ENCODE measurements at places on chromosomes 3 and 15.

GRCh38 chr3:146540236-146540635 is 4.2 kb downstream of the PLSCR1 start:
- H3K4me1 ChIP-seq, result peaks cover 28% of the 10 kb centered on the region
- DNase-seq, result no peak
- no peak overlapping the region for H3K27ac ChIP-seq
- H3K4me3 ChIP-seq, result no peak overlapping the region
- no peaks in the 10 kb centered on the region for H3K27me3 ChIP-seq

GRCh38 chr3:160948273-160948672 is 156.9 kb downstream of the B3GALNT1 start:
- H3K4me1 ChIP-seq, result no peaks in the 10 kb centered on the region
- no peak overlapping the region for H3K27ac ChIP-seq
- DNase-seq, result no peak
- H3K36me3 ChIP-seq, result no peaks in the 10 kb centered on the region

DNA sequence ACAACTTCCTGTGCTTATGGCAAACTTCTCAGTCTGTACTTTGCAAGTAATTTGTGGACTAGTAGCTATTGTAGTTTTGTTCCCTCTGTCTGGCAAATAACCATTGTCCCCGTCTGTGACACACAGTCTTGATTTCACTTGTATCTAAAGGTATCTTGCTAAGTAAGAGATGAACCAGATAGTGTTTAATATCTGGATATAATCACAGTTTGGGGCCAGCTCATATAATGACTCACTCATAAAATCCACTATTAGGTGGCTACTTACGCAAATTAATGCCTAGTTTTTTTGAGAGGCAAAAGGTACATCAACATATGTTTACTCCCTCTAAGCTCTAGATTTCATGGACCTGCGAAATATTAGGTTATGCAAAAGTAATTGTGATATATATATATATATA is 30.4 kb downstream of the VGLL3 start:
- H3K27me3 ChIP-seq, result no peaks in the 10 kb centered on the region
- no peak overlapping the region for H3K4me3 ChIP-seq
- H3K36me3 ChIP-seq, result no peaks in the 10 kb centered on the region
- no peaks in the 10 kb centered on the region for H3K4me1 ChIP-seq
- DNase-seq, result no peak

DNA sequence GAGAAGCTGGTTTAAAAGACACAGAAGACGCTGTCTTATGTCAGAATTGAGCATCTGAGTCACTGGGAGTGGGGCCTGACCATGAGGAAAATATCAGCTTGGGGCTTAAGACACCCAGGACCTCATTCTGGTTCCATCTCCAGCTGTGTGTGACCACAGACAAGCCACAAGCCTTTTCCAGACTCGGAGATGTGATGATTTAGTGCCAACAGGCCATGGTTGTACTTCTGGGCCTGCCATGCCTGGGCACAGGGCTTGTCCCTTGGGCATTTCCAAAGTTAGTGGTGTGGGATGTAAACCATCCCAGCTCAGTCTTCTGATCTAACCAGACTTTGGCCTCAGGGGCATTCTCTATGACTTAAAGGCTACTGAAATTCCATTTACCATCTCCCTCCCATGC is 269.8 kb downstream of the RYR3 start:
- no peak overlapping the region for H3K4me3 ChIP-seq
- no peak for DNase-seq
- no peaks in the 10 kb centered on the region for H3K4me1 ChIP-seq
- no peaks in the 10 kb centered on the region for H3K36me3 ChIP-seq

- H3K4me3 ChIP-seq, result no peak overlapping the region
- no peak overlapping the region for H3K27ac ChIP-seq
- H3K27me3 ChIP-seq, result no peaks in the 10 kb centered on the region
Measured at GRCh38 chr3:119588112-119588511, 8.8 kb downstream of the ADPRH start.

DNA sequence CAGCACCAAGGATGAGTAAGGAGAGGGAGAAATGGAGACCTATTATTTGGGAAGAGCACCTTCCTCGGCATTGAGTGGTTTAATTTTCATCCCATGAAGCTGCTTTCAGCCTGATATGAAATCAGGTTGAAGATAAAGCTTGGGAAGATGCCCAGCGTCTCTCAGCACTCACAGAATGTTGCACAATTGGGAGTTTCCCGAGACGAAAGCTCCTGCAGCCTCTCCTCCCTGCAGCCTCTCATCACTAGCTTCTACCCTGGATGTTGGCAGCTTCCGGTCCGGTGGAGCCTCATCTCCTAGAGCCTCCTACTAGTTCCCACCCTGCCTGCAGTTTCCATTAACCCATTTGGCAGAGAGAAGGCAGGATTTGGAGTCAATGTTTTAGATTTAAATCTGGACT is 40.3 kb downstream of the EDEM1 start:
- no peak overlapping the region for H3K4me3 ChIP-seq
- H3K4me1 ChIP-seq, result no peaks in the 10 kb centered on the region
- no peak for DNase-seq
- no peak overlapping the region for H3K27ac ChIP-seq
- no peaks in the 10 kb centered on the region for H3K27me3 ChIP-seq

GRCh38 chr3:183492849-183493179 is 62.7 kb downstream of the KLHL6 start:
- peaks cover 58% of the 10 kb centered on the region for H3K36me3 ChIP-seq
- H3K27ac ChIP-seq, result no peak overlapping the region
- H3K4me3 ChIP-seq, result no peak overlapping the region
- H3K4me1 ChIP-seq, result peaks cover 2% of the 10 kb centered on the region
- DNase-seq, result no peak

DNA sequence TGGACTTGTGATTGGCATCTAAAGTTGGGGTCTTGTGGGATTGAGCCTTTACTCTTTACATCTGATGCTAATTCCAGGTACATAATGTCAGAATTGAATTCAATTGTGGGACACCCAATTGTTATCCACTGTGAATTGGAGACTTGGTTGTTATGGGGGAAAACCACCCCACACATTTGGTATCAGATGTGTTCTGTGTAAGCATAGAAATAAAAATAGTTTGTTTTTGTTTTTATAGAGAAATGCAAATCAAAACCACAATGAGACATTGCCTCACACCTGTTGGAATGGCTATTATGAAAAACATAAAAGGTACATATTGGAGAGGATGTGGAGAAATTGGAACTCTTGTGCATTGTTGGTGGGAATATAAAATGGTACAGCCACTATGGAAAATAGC is 58.5 kb downstream of the CPA3 start:
- H3K4me3 ChIP-seq, result no peak overlapping the region
- no peaks in the 10 kb centered on the region for H3K36me3 ChIP-seq
- no peak overlapping the region for H3K27ac ChIP-seq
- no peaks in the 10 kb centered on the region for H3K4me1 ChIP-seq
- no peak for DNase-seq

- H3K4me3 ChIP-seq, result no peak overlapping the region
- peaks cover 4% of the 10 kb centered on the region for H3K4me1 ChIP-seq
- no peaks in the 10 kb centered on the region for H3K27me3 ChIP-seq
- DNase-seq, result no peak
Measured at GRCh38 chr15:87722941-87723691, 533.4 kb downstream of the NTRK3 start.

GRCh38 chr3:94414418-94414817 is 351.6 kb downstream of the NSUN3 start:
- DNase-seq, result no peak

DNA sequence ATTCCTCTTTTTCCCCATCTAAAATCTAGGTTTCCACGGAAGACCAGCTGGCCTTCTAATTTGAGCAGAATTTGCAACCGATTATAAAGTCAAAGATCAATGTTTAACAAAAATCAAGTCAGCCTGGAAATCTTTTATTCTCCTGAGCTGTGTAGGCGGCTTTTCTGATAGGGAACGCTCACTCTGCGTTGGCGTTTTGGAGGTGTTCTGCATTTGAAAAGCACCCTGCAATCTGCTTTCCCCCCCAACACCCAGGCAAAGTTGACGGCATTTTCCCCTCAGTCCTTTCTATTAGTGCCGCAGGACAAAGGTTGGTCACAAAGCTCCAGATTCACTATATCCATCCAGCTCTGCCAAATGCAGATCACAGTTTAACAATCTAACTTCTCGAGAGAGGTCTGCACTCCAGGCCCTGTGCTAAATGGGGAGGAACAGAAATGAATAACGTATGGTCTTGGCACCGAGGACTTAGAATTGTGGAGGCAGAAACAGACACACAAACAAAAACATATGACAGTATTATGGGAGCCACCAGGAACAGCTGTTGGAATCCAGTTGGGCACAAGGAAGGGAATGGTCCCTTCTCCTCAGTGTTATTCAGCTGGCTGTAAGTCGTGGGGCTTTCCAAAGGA is 50.4 kb upstream of the LARS2 start:
- no peaks in the 10 kb centered on the region for H3K27me3 ChIP-seq
- H3K4me3 ChIP-seq, result no peak overlapping the region
- H3K36me3 ChIP-seq, result no peaks in the 10 kb centered on the region
- no peak for DNase-seq

GRCh38 chr3:177752831-177753230 is 555.5 kb upstream of the TBL1XR1 start:
- H3K27ac ChIP-seq, result no peak overlapping the region
- no peak for DNase-seq
- H3K27me3 ChIP-seq, result no peaks in the 10 kb centered on the region

- no peaks in the 10 kb centered on the region for H3K27me3 ChIP-seq
- H3K36me3 ChIP-seq, result no peaks in the 10 kb centered on the region
- no peak overlapping the region for H3K4me3 ChIP-seq
- no peak overlapping the region for H3K27ac ChIP-seq
- DNase-seq, result no peak
Measured at GRCh38 chr3:174016186-174016585, 618.6 kb downstream of the NLGN1 start.

GRCh38 chr3:119559441-119559963 is at the start of gene CD80:
Gene CD80 (minus strand): TSS chr3:119559614. CDS start chr3:119557728, 1,886 bp downstream.
- peaks cover 30% of the 10 kb centered on the region for H3K4me1 ChIP-seq
- H3K27ac ChIP-seq, result peak within 1 kb of the TSS; percentile 16
- no peaks in the 10 kb centered on the region for H3K27me3 ChIP-seq
- H3K4me3 ChIP-seq, result no peak within 1 kb of the TSS

- peaks cover 11% of the 10 kb centered on the region for H3K27me3 ChIP-seq
- no peak for DNase-seq
- no peak overlapping the region for H3K27ac ChIP-seq
- no peak overlapping the region for H3K4me3 ChIP-seq
- H3K4me1 ChIP-seq, result no peaks in the 10 kb centered on the region
Measured at GRCh38 chr15:79562899-79563298, 130.8 kb downstream of the MINAR1 start.

DNA sequence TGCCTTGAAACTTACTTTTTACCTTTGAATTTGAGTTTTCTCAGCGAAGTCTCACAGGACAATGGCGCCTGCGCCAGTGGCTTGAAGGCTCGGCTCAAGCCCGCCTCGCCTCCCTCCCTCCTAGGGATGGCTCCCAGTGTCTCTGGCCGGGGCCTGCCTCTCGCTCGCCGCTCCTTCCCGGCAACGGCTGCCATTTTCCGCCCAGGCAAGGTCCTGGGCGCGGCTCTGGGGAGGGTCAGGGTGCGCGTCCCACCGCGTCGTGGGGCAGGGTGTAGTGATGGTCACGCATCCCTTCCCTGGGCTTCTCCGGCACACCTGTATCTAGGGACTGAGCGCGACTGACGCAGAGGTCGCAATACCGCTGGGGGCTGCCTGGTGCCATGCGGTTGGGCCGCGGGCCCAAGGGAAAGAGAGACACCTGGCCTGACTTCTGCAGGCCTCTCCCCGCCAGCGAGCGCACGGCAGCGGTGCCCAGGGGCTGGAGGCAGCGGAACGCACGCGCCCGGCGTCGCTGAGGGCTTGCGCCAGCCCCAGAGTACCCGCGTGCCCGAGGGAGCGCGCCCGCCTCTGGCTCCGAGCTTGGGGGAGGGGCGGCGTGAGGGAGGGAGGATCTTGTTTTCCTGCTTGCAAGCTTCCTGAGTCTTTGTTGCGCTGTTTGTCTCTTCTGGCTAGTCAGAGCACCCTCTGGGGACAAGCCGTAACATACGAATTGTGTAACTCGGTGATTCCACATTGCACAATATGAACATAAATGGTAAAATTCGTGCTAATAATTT is 20.7 kb upstream of the FEM1B start:
- H3K36me3 ChIP-seq, result no peaks in the 10 kb centered on the region
- peak; percentile 78 for DNase-seq
- H3K27me3 ChIP-seq, result no peaks in the 10 kb centered on the region

DNA sequence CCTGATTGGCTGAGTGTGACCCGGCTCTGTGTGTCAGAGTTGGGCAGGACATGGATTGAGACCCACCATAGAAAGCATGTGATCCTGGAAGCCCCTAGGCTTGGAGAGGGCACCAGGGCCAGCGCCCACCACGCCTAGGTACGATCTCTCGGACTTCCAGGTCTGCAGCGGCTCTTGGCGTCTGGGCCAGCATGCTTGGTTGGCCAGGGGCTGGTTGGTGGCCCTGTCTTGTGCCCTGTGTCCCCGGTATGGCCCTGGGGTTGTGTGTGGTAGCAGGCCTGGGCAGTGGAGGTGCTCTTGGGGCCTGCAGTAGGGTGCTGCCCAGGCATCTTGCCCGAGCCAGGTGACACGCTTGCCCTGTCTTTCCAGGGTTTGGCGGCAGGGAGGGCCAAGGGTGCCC is 210.6 kb downstream of the UBE3A start:
- DNase-seq, result no peak
- H3K36me3 ChIP-seq, result no peaks in the 10 kb centered on the region
- no peak overlapping the region for H3K27ac ChIP-seq
- H3K4me3 ChIP-seq, result no peak overlapping the region
- no peaks in the 10 kb centered on the region for H3K27me3 ChIP-seq
- H3K4me1 ChIP-seq, result no peaks in the 10 kb centered on the region

- H3K27ac ChIP-seq, result no peak overlapping the region
- no peaks in the 10 kb centered on the region for H3K36me3 ChIP-seq
Measured at GRCh38 chr3:29789686-29790085, 508.8 kb downstream of the RBMS3 start.

DNA sequence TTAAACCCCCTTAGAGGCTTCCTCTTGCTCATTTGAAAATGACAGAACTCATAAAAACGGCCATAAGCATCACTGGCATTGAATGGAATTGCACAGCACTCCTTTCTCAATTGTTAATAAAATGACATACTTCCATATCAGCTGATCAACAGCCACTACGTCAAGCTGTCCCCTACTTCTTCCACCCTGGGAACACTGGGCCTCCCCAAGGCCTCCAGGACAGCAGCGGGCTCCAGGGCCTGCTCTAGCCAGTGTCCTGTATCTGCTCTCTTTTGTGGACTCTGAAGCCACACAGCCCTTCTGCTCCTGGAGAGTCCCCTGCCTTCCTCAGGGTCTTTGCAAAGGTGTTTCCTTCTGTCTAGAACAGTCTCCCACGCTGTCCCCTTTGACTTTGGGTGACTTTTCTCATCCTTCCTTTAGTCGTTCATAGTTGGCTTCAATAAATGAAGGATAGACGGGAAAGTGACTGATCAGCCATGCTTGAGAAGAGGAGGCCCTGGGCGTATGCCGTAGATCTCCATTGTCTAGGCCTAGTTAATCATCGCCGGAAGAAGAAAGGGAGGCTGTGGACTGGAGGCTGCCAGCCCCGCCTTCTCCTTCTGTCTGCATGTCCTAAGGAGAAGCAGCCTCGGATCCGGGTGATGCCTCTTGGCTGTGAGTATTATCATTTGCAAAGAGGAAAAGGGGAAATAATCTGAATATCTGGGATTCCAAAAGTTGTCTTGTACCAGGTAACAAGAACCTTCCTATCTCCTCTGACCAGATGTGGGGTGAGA is 4.7 kb upstream of the THSD4 start:
- H3K27ac ChIP-seq, result no peak overlapping the region
- H3K36me3 ChIP-seq, result no peaks in the 10 kb centered on the region
- no peak for DNase-seq
- peaks cover 12% of the 10 kb centered on the region for H3K27me3 ChIP-seq
- peaks cover 6% of the 10 kb centered on the region for H3K4me1 ChIP-seq
- no peak overlapping the region for H3K4me3 ChIP-seq

Measured in common myeloid progenitor, CD34-positive (primary cell).